ENCODE measurements at places on chromosomes 13 and 19. TPM values are rescaled to one million over a fixed set of nuclear protein-coding genes. Genes with fewer than 3 reads are reported as not detected.

The TPM4 gene
- total RNA-seq: 1,447 TPM

The ZNF793 gene
- total RNA-seq: 1.6 TPM

The FGF14 gene
- total RNA-seq: 0.06 TPM

The ZNF581 gene
- 11.4 TPM for total RNA-seq

The SYNE4 gene
- not detected for total RNA-seq

The ZNF536 gene
- not detected for total RNA-seq

The ZNF587B gene
- total RNA-seq: 7.0 TPM

The DPF1 gene
- 13.8 TPM for total RNA-seq

The POMP gene
- 87.3 TPM for total RNA-seq

The PNMA8B gene
- total RNA-seq: not detected

The TPTE2 gene
- not detected for total RNA-seq

The ANKLE1 gene
- 0.40 TPM for total RNA-seq

The FFAR1 gene
- total RNA-seq: not detected

The CALR3 gene
- total RNA-seq: not detected
